ENCODE measurements at places on chromosomes 5 and 9.

GRCh38 chr5:169796731-169797130, 159.7 kb downstream of the DOCK2 start:
- no peak for DNase-seq

GRCh38 chr5:150507474-150508276, at the start of gene NDST1:
Gene NDST1, plus strand, starts transcription at chr5:150508131. Its CDS starts 13,124 bp downstream, at chr5:150521255.
- DNase-seq, result no peak

- peak; percentile 45 for DNase-seq
Measured at GRCh38 chr9:114484854-114485443, 20.3 kb downstream of the WHRN start.

GRCh38 chr5:119930490-119930889, 301.1 kb downstream of the FAM170A start:
- DNase-seq, result no peak

DNA sequence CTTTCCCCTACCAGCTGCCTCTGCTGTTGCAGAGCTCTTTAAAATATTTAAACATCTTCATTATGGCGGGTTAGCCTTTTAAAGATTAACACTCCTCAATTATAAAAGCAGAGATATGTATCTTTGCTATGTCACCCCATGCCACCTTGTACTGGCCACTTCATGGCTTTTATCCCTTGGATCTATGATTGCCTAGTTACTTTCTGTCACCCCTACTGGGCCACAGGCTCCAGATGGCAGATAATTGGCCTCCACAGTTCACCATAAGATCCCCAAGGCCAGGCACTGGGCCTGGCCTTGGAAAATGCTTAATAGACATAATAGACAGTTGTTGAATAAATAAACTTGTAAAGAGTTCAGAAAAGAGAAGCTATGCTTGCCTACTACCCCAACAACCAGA, 142.0 kb upstream of the SHB start:
- DNase-seq, result no peak

- no peak for DNase-seq
Measured at GRCh38 chr5:74603376-74603775, 37.2 kb downstream of the ENC1 start.

DNA sequence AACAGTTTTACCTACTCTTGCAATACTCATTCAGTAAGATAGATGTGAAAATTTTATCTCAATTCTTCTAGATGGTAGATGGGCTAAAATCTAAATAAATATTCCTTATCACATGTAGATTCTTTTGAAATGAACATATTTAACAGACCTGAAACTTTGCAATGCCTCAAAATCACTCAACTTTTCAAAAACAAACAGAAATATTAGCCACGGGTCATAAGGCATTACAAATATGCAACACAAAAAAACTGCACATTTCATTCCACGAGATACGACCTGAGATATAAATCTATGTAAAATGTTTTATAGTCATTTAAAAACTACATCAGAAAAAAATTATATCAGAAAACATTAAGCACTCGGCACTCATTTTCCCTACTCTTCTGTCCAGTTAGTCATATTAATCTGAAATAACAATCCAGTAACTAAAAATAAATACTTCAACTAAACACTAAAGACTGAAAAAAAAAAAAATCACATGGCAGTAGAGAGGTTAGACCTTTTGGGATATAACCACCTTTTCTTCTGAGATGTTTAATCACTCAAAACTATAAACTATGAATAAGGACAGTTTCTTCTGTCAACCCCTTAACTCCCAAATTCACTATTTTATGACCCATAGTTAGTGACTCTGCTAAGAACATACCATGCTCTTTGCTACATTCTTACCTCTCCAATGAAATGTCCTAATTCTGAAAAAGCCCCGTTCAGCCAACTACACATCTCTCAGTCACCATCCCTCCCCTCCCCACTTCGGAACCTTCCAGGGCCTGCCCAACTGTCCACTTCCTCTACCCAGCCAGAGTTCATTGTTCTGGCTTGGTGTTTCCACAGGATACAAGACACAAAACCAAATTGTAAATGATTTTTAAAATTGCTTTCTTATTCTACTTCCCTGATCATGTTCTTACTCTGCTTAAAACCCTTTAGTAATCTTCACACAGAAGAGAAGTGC, 6.4 kb downstream of the HOMER1 start:
- DNase-seq, result no peak

DNA sequence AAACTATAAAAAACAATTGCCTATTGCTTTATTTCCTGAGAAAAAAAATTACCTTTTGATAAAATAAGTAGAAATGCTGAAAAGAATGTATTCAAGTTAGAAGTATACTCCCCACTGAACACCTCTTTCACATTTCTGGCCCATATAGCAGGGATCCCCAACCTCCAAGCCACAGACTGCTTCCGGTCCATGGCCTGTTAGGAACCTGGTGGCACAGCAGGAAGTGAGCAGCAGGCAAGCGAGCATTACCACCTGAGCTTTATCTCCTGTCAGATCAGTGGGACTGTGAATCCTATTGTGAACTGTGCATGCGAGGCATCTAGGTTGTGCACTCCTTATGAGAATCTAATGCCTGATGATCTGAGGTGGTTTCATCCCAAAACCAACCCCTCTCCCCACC, 563.9 kb downstream of the RAB3C start:
- DNase-seq, result no peak

DNA sequence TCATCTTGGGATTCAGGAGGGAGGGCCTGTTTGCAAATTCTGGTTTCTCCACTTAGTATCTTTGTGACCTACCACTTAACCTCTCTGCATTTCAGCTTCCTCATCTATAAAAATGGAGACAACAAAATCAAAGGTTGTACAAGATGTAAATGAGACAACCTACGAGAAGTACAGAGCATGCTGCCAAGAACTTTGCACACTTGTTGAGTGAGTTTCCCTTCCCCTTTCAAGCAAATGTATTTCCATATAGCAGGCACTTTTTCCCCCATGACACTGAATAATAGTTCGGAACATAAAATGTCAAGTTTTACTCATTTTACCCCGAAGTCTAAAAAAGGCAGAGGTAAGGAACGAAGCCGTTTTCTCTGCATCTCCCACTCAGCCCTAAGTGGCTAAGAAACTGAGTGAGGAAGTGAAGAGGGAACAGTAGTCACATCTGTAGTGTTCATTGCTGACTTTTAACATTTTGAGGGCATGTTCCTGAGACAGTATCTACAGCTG, 159.0 kb downstream of the TLE1 start:
- no peak for DNase-seq

DNA sequence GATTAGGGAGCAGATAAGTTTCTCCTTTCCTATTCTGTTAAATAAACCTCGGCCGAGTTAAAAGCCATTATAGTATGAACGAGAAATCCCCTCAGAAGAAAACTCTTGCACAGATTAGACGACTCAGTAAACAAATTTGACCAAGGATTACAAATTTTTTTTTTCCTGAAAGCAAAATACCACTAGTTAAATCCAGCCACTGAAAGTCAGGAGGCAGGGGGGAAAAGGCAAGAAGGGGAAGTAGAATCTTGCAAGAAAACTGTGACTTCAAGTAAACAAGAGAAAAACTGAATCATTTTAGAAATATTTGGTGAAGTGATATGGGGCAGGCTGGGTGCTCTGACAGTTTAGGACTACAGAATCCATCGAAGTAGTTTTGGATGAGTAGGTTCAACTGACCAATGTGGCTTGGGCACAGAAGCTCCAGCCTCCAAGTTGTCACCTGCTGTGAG, 251.0 kb downstream of the DENND1A start:
- DNase-seq, result no peak

DNA sequence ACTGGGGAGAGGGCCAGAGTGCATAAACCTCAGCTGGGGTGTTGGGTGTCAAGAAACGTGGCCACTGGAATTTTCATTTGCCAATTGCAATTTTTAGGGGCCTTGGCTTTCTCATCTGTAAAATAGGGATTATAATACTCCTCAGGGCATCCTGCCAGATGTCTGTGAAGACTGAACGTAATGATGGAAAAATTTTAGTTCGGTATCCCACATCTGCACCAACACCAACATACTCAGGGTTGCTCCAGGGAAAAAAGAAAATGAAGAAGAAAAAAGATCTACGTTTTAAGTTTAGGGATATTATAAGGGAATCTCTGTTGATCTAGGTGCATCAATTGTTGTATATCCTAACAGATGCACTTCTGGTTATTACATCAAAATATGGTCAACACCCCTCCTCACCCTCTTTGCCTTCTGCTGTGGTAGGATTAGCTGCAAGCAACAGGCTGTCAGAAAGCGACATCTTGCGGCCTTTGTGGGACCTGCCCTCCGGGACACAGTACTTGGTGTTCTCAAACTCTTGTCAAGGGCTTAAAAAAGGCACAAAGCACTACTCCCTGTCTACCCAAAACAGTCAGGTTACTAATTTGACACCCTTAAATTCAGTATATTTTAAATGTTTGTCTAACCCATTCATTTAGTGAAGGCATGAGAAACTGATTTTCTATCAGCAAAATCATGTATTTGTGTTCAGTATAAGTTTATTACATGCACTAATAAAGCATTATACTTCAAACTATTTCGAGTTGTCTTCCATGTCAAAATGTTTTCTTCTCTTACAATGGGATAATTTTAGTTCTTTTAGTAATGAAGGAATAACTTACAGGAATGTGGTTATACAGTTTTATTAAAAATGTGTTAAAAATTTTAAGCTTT, 8.3 kb upstream of the TBC1D2 start:
- DNase-seq, result peak; percentile 74

- no peak for DNase-seq
Measured at GRCh38 chr9:127769929-127770582, 8.4 kb downstream of the SH2D3C start.

GRCh38 chr9:115891929-115892328, 261.7 kb upstream of the PAPPA start:
- DNase-seq, result no peak

- no peak for DNase-seq
Measured at GRCh38 chr5:161233553-161233952, 313.0 kb downstream of the GABRB2 start.

DNA sequence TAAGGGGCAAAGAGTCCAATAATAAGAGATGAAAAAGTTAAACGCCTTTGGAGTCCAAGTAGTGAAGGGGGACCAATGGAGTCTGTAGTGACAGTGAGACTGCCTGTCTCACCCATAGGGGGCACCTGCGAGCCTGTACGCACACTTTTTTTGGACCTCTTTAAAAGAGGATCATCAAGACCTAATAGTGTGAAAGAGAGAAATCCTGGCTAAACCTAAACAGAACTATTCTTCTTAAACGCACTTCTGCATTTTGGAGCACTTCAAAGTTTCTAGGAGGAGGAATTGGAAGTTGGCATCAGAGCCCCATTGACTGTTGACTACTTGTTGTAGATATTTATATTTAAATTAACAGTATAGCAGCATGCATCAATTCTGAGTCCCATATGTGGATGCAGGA, 636.1 kb upstream of the KLF4 start:
- DNase-seq, result no peak

GRCh38 chr5:132132138-132132537, 58.5 kb downstream of the CSF2 start:
- no peak for DNase-seq

DNA sequence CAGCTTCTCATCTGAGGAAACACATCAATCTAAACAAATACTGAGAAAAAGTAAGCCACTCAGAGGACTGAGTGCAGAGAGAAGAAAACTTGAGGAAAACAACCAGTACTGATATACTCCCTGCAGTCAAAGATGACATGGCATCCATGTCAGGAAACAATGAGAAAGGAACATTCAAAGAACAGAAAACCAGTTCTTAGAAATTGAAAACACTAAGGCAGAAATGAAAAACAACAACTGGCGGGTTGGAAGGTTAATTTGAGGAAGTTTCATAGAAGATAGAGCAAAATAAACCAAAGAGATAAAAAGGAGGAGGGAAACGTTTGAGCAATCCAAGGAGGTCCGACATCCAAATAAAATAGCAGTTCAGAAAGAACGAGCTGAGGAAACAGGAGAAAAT, 475.2 kb downstream of the HINT1 start:
- no peak for DNase-seq

- DNase-seq, result no peak
Measured at GRCh38 chr9:76624391-76625048, 139.7 kb upstream of the PCA3 start.

- no peak for DNase-seq
Measured at GRCh38 chr9:124346347-124347163, 68.7 kb downstream of the PSMB7 start.

DNA sequence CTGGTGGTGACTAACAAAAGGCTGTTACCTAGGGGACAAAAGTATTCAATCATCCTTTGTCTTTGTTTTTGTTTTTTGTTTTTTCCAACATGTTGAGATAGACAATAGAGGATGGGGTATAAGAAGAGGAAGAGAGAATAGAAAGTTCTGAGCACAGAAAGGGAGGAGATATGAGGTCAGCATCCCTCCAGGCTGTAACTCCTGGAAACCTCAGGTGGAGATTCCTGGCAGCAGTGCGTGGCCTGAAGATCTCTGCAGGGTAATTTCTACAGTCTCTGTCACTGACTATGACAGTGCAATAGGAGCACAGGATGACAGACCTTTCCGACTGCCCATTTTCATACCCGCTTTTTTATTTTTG, 112.1 kb downstream of the ADRB2 start:
- DNase-seq, result no peak

DNA sequence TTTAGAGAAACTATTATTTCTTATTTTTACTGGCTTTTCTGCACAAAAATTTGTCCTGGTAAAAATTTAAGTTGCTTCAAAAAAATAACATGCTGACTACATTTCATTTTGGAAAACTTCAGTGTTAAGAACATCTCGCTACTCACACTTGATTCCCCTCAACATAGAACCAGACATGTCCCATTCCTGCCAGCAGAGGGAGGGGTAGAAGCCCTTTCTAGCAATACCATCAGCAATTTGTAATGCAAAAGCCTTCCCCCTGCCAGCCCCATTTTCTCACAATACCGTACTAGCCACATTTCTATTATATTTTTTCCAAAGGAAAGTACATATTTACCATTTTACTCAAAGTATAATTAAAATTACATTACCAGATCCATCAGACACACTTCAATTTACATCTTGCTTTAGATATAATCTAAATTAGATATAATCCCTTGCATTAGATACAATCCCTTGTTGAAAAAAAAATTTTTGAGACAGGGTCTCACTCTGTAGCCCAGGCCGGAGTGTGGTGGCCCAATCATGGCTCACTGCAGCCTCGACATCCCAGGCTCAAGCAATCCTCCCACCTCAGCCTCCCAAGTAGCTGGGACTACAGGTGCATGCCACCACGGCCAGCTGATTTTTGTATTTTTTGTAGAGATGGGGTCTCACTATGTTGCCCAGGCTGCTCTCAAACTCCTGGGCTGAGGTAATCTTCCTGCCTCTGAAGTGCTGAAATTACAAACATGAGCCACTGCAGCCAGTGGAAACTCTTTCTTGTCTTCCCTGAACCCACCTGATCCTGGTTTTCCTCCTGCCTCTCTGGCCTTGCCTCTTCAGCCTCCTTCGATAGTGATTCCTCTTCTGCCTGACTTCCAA, 39.6 kb upstream of the IDNK start:
- no peak for DNase-seq

- DNase-seq, result no peak
Measured at GRCh38 chr5:154162539-154163151, 27.9 kb upstream of the GALNT10 start.

- no peak for DNase-seq
Measured at GRCh38 chr9:117827456-117827855, 123.3 kb downstream of the TLR4 start.

DNA sequence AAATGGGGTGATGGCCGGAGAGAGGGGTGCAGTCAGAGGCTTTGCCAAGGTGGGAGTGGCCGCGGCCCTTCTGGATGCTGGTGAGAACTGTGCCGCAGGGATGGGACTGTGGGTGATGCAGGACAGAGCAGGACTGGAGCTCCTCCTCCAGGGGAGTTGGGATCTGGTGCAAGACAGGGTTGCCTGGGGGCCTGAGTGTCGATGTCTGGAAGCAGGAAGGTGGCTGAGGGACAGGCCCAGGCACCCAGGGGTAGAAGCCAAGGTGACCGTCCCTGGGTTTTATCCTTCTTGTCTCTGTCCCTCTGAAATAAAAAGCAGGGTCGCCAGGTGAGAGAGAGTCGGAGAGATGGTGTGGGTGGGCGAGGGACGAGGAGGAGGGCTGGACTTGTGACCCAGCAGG, 89.1 kb upstream of the IER5L start:
- no peak for DNase-seq

All from activated T-cell treated with anti-CD3 and anti-CD28 coated beads for 24 hours (primary cell).